ENCODE measurements at places on chromosomes 7 and 10. TPM values are rescaled to one million over a fixed set of nuclear protein-coding genes. Genes with fewer than 3 reads are reported as not detected.
A peak's percentile ranks its signal among the peaks of the same experiment; 100 is the strongest.

- no peak for DNase-seq
- no peak overlapping the region for H3K4me3 ChIP-seq
- H3K36me3 ChIP-seq = no peaks in the 10 kb centered on the region
- H3K4me1 ChIP-seq = peaks cover 3% of the 10 kb centered on the region
Measured at GRCh38 chr10:122232769-122233168, 38.3 kb upstream of the BTBD16 start.

DNA sequence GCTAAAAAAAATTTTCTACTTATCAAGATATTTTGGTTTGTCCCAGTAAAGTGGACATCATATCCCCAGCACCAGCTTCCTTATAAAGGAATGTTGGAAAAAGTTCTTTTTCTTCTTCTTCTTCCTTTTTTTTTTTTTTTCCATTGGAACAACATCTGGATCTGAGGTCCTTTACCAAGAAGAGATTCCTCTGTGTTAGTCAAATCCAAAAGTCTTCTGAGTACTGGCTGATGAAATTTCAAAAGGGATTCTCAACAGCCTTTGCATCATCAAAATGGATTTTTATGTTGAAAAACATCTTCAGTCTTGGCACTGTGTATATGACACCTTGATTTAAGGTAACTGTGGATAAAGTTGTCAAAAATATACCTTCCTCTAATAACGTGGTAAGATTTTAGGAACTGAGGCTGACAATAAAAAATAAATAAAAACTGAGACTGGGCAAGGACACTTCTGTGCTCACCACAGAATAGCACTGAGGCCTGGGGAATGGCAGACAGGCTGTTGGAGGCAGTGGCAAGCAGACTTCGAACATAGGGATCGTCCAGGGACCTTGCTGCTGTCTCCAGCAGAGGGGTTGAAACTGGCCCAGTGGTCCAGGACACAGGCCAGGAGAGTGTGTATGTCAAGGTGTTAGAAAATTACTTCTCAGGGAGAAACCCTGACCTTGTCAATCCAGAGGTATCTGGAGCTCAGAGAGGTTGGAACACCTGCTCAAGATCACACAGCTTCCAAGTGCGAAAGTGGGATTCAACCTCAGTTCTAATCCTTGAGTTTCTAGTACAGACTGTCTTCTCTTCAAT lies 130.4 kb downstream of the PTPN20 start:
- H3K36me3 ChIP-seq = no peaks in the 10 kb centered on the region
- no peaks in the 10 kb centered on the region for H3K27me3 ChIP-seq
- H3K27ac ChIP-seq = no peak overlapping the region
- H3K4me1 ChIP-seq = no peaks in the 10 kb centered on the region
- no peak overlapping the region for H3K4me3 ChIP-seq

GRCh38 chr7:153430931-153431330 lies 621.3 kb upstream of the DPP6 start:
- H3K4me1 ChIP-seq = no peaks in the 10 kb centered on the region
- H3K36me3 ChIP-seq = no peaks in the 10 kb centered on the region
- no peak overlapping the region for H3K27ac ChIP-seq
- H3K27me3 ChIP-seq = no peaks in the 10 kb centered on the region

DNA sequence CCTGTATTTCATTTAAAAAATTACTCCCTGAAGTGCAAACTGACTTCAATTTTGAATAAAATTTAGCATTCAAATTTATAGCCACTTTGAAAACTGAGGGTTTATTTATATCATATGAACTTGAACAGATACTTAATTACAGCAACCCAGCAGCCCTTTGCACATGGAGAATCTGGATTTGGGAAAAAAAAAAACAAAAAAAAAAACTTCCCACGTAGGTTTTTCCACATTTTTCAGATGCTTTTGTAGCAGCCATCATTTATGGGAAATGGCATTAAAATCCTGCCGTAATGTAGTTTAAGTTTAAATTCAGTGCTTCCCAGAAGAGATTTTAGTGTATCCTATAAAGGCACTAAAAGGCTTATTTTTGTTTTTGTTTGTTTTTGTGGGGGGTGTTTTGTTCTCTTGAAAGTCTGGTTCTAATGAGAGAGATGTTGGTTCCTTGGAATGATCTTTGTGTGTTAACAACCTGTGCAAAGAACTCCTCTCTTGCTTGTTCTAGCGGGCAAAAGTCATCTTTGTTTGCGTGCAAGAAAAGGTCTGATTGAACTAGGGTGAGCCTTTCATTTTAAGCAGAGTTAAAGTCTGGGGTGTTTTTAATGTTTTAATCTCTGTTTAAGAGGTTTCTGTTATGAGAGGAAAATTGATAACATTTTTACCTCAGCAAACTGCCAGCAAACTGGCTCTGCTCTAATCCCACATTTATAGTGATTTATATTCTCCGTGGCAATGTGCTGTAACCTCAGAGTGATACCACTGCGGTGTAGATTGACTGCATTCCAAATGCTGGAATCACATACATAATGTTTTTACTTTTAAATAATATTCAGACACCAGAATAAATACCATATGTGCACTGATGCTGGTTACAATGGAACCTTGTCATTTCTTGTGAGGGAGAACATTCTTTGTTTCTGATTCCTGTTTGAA lies 105.5 kb downstream of the WNT2 start:
- H3K36me3 ChIP-seq = no peaks in the 10 kb centered on the region
- H3K27ac ChIP-seq = no peak overlapping the region
- no peaks in the 10 kb centered on the region for H3K27me3 ChIP-seq
- no peak overlapping the region for H3K4me3 ChIP-seq
- no peak for DNase-seq

- H3K27ac ChIP-seq = no peak overlapping the region
- no peaks in the 10 kb centered on the region for H3K27me3 ChIP-seq
- no peaks in the 10 kb centered on the region for H3K36me3 ChIP-seq
- H3K4me3 ChIP-seq = no peak overlapping the region
- no peaks in the 10 kb centered on the region for H3K4me1 ChIP-seq
Measured at GRCh38 chr10:91787810-91788209, 10.4 kb upstream of the TNKS2 start.

GRCh38 chr10:63462442-63462841 lies 3.3 kb downstream of the JMJD1C start:
- peaks cover 17% of the 10 kb centered on the region for H3K27me3 ChIP-seq
- H3K36me3 ChIP-seq = no peaks in the 10 kb centered on the region
- DNase-seq = no peak
- H3K4me3 ChIP-seq = no peak overlapping the region

DNA sequence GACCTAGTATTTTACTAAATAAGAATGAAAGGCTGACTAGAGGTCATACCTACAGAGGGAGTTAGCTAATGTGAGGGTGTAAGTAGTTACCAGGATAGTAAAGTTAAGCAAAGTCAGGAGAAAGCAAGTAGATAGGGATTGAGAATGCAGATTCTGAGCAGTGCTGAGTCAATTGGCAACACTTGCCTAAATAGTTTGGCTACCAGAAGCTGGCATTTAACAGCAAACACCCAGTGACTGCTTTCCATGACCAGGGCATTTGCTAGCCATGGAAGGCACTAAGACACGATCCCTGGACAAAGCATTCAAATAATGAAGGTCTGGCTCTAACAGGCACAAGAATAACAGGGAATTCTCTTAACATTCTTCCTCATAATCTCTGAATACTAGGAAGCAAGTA lies 25.9 kb downstream of the TNKS2 start:
- H3K4me1 ChIP-seq = no peaks in the 10 kb centered on the region
- H3K36me3 ChIP-seq = peaks cover 87% of the 10 kb centered on the region
- no peak overlapping the region for H3K4me3 ChIP-seq
- DNase-seq = no peak
- H3K27ac ChIP-seq = no peak overlapping the region

The RSPH10B gene
- 0.25 TPM for polyA plus RNA-seq

- no peak for DNase-seq
- H3K36me3 ChIP-seq = no peaks in the 10 kb centered on the region
- peaks cover 33% of the 10 kb centered on the region for H3K4me1 ChIP-seq
- peaks cover 74% of the 10 kb centered on the region for H3K27me3 ChIP-seq
Measured at GRCh38 chr10:27741173-27742091, 4.2 kb downstream of the MKX start.

The TMEM196 gene
- polyA plus RNA-seq = 0.18 TPM

The THNSL1 gene
- polyA plus RNA-seq = 3.5 TPM

DNA sequence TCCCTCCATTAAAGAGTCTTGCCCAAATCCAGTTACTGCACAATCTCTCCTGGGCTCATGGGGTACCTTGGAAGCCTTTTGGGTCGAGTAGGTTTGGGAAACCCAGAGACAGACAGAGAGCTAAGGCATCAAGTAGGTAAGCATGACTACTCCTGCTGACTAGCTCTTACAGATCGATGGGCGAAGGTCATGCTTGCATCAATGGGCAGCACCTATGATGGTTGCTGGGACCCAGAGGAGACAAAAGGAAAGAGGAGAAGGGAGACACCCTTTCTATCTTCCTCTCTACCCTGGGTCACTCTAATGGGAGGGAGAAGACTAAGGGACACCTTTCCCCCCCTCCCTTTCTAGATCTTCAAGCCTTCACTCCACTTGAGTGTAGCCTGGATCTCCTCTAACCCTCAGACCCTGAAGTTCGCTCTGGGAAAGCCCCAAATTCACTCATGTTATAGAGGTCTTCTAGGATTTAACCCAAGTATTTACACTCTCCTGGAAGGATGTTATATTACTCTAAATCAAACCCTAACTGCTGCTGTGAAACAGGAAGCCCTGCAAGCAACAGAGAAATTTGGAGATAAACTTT lies 31.6 kb upstream of the ZNF746 start:
- H3K4me1 ChIP-seq = no peaks in the 10 kb centered on the region
- H3K36me3 ChIP-seq = no peaks in the 10 kb centered on the region
- no peak overlapping the region for H3K27ac ChIP-seq
- DNase-seq = no peak

- no peaks in the 10 kb centered on the region for H3K27me3 ChIP-seq
- no peaks in the 10 kb centered on the region for H3K36me3 ChIP-seq
- no peaks in the 10 kb centered on the region for H3K4me1 ChIP-seq
Measured at GRCh38 chr7:25392588-25393338, 164.5 kb upstream of the NPVF start.

The ZNF25 gene
- polyA plus RNA-seq = 10.4 TPM

The HMX3 gene
- not detected for polyA plus RNA-seq

GRCh38 chr7:11416641-11417458 lies 415.1 kb downstream of the THSD7A start:
- no peak overlapping the region for H3K27ac ChIP-seq
- no peak overlapping the region for H3K4me3 ChIP-seq
- H3K36me3 ChIP-seq = no peaks in the 10 kb centered on the region
- no peaks in the 10 kb centered on the region for H3K27me3 ChIP-seq

DNA sequence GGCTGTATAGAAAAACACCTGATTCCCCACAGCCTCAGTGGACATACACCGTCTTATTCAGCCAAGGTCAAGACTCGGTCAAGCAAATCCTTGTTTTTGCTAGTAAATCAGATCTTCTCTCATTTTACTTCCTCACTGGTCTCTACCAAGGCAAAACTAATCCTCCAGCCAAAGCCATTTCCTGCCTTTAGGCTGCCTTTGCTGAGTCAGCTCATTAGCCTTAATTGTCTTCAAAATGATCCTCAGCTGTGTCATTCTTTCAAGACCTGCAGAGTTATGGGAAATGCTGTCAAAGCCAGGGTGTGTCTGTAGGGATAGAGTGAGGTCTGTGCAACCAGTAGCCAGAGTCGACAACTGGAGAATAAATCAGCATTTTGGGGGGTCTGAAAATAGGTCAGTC lies 107.2 kb upstream of the FAM180A start:
- H3K27ac ChIP-seq = no peak overlapping the region
- H3K4me3 ChIP-seq = no peak overlapping the region
- H3K36me3 ChIP-seq = no peaks in the 10 kb centered on the region

- H3K4me1 ChIP-seq = no peaks in the 10 kb centered on the region
- no peaks in the 10 kb centered on the region for H3K27me3 ChIP-seq
- H3K36me3 ChIP-seq = no peaks in the 10 kb centered on the region
- no peak overlapping the region for H3K27ac ChIP-seq
Measured at GRCh38 chr7:11804621-11805020, 27.4 kb downstream of the THSD7A start.

DNA sequence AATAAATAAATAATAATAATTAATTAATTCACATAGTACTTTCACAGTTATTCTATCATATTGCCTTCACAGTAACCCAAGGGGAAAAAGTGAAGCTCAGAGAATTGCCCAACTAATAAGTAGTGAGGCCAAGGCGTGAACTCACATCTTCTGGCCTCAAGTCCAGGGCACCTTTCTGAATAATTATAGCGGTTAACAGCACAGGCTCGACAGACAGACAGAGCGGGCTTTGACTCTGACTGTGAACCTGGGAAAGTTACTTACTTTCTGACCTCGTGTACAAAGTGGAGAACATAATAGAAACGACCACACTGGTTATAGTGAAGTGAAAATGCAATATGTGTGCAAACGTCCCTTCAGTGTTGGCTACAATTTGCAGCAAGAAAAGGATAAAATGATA lies 5.7 kb upstream of the SMKR1 start:
- no peaks in the 10 kb centered on the region for H3K27me3 ChIP-seq
- no peak overlapping the region for H3K27ac ChIP-seq
- no peaks in the 10 kb centered on the region for H3K36me3 ChIP-seq
- H3K4me1 ChIP-seq = no peaks in the 10 kb centered on the region

DNA sequence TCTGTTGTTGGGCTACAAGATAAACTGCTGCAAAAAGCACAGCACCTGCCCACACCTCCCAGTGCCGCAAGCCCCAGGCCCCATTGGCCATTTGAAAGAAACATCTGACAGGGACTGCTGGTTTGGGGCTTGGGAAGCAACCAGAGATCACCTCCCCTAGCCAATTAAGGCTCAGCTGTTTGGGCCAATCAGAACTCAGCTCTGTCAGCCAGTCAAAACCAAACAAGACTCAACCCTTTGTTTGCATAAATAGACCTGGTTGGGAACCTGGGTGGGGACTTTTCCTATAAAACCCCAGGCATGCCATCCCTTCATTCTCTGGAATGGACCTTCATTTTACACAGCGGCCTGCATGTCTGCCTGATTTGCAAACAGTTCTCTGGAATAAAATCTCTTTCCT lies 17.2 kb upstream of the NME8 start:
- no peak overlapping the region for H3K27ac ChIP-seq
- H3K4me3 ChIP-seq = no peak overlapping the region
- H3K27me3 ChIP-seq = no peaks in the 10 kb centered on the region
- no peak for DNase-seq

The RPEL1 gene
- polyA plus RNA-seq = 0.02 TPM

DNA sequence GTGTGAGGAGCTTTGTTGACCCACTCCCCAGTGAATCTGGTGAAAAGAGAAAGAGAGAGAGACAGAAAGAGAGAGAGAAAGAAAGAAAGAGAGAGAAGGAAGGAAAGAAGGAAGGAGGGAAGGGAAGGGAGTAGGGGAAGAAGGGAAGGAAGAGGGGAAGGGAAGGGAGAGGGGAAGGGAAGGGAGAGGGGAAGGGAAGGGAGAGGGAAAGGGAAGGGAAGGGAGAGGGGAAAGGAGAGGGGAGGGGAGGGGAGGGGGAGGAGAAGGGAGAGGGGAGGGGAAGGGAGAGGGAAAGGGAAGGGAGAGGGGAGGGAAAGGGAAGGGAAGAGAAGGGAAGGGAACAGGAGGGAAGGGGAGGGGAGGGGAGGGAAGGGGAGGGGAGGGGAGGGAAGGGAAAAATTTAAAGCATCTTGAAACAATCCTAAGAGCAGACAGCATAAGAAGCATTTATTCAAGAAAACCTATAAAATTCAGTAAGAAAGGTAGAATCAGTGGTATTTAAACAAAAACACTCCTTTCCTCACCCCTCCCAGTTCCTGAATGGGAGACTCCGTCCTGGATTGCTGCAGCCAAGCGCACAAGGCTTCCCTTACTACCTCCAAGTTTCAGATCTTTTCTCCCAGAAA lies 846.2 kb upstream of the POM121L12 start:
- H3K4me3 ChIP-seq = no peak overlapping the region
- DNase-seq = no peak
- H3K36me3 ChIP-seq = no peaks in the 10 kb centered on the region
- no peak overlapping the region for H3K27ac ChIP-seq
- no peaks in the 10 kb centered on the region for H3K4me1 ChIP-seq

The SFTPA1 gene
- 6.4 TPM for polyA plus RNA-seq

The VGF gene
- polyA plus RNA-seq = 0.52 TPM

The COL17A1 gene
- polyA plus RNA-seq = 268 TPM

GRCh38 chr10:17756557-17757217 lies 4.7 kb downstream of the TMEM236 start:
- no peaks in the 10 kb centered on the region for H3K4me1 ChIP-seq
- DNase-seq = peak; percentile 37
- no peak overlapping the region for H3K27ac ChIP-seq
- H3K36me3 ChIP-seq = no peaks in the 10 kb centered on the region

The MLXIPL gene
- polyA plus RNA-seq = 25.3 TPM
